ENCODE measurements at places on chromosomes 12 and 14. TPM values are rescaled to one million over a fixed set of nuclear protein-coding genes. Genes with fewer than 3 reads are reported as not detected.

SIRT4 gene
- 1.6 TPM for total RNA-seq

IL23A gene
- 8.6 TPM for total RNA-seq

DNAJC22 gene
- total RNA-seq, result 0.11 TPM

KRT5 gene
- total RNA-seq, result not detected

E2F7 gene
- 19.6 TPM for total RNA-seq

TMEM253 gene
- not detected for total RNA-seq

MED13L gene
- total RNA-seq, result 79.3 TPM

KRT83 gene
- total RNA-seq, result not detected

LAG3 gene
- 11.8 TPM for total RNA-seq

ING4 gene
- total RNA-seq, result 21.3 TPM

DHRS4L2 gene
- total RNA-seq, result 27.5 TPM

ACOT6 gene
- not detected for total RNA-seq

GRIP1 gene
- total RNA-seq, result not detected

LMNTD1 gene
- total RNA-seq, result not detected

FOXN4 gene
- not detected for total RNA-seq

NPAS3 gene
- total RNA-seq, result not detected

PRB2 gene
- not detected for total RNA-seq

RXYLT1 gene
- 16.8 TPM for total RNA-seq

RNF41 gene
- total RNA-seq, result 32.7 TPM

TMEM52B gene
- not detected for total RNA-seq

ADCY4 gene
- total RNA-seq, result 5.8 TPM

HOXC13 gene
- not detected for total RNA-seq

PRH2 gene
- total RNA-seq, result not detected

SALL2 gene
- total RNA-seq, result 2.2 TPM

MYF5 gene
- total RNA-seq, result not detected
